Hematopoietic multipotent progenitor cell treated with erythropoietin and hydrocortisone succinate and interleukin-3 and kit ligand, for 4 days (in vitro differentiated cells): ENCODE measurements at places on chromosomes 1 and 21.

DNA sequence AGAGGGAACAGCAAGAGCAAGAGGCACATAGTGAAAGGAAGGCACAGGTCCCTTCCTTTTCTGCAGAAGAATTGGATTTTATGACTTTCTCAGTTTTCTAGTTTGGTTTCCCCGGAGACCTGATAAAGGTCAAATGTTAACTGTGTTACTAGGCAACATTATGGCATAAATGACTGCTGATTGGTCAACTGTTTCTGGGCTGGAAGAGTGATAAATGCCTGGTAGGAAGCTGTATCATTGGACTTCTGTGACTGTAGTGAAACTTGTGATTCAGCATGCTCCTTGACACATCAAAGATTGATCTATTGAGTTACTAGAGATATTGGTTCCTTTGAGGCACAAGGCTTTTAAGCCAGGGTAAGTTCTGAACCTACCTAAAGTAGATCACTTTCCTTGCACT is 55.7 kb downstream of the LRRC8C start:
- DNase-seq = no peak

DNA sequence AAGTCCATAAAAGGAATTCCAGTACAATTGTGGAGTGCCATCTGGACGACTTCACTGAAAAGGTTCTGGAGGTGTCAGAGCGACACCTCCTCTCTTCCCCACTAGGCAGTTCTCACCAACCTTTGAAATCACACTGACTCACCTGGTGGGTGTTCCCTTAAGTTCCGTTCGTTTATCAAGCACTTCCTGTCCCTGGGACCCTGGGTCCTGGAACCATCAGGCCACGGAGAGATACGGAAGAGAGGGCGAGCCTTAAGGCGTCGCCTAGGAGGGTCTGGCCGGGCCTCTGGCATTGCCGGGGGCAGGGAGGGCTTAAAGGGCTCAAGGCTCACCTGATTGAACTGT is 317 bp downstream of the SPAG17 start:
- DNase-seq = no peak

DNA sequence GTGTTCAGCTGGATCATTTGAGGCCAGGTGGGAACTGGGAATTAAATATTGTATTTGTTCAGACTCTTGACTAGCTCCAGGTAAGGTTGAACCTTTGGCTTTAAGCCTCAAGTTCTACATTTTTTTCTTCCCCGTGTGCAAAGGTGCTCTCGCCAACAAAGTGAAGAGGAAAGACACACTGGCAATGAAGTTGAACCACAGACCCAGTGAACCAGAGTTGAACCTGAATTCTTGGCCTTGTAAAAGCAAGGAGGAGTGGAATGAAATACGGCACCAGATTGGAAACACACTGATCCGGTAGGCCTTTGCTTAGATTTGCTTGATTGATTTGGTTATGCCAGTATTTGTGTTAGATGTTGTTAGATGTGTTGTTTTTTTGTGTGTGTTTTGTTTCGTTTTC is 25.5 kb upstream of the RCC1 start:
- no peak for DNase-seq

DNA sequence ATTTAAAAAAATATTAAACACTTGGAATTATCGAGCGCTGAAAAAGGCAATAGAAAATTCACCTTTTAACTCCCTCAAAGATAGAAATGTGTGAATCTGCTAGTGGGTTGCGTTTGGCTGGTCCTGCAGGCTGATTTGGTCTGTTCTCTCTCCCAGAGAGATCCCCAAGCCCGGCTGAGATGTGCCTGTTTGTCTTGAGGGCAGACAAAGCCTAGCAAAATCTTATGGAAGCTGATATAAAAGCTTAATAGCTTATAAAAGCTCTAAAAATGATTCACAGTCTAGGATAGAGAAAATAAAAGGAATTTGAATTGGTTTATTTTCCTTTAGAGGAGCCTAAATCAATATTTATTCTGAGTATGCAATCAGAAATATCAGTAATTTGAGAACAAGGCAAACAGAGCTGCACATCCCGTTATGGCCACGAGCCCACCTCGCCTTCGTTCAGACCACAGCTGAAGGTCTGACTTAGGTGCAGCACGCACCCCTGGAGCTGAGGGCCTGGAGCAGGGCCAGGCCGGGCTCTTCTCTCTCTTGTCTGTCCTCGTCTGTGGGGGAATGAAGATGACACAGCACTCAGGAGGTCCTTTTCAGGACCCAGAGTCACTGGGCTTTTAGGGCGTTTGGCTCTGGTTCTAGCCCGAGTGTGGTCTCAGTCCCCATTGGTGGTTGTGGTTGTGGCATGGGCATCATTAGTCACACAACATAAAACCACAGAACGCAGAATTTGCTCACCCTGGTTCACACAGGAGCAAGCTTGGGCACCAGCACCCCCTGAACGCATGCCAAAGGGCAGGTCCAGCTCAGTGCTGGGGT is 18.6 kb downstream of the PDE9A start:
- peak; percentile 24 for DNase-seq

DNA sequence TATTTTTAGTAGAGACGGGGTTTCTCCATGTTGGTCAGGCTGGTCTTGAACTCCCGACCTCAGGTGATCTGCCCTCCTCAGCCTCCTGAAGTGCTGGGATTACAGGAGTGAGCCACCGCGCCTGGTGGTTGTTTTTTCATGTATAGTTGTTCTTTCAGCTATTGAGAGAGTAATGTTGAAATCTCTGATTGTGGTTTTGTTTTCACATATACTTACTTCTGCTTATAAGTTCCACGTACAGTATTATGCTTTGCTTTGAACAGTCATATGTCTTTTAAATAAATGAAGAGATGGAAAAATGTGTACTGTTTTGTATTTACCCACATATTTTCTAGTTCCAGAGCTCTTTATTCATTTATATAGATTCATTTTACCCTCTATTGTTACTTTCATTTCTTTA is 44.5 kb downstream of the MARK1 start:
- peak; percentile 22 for DNase-seq

DNA sequence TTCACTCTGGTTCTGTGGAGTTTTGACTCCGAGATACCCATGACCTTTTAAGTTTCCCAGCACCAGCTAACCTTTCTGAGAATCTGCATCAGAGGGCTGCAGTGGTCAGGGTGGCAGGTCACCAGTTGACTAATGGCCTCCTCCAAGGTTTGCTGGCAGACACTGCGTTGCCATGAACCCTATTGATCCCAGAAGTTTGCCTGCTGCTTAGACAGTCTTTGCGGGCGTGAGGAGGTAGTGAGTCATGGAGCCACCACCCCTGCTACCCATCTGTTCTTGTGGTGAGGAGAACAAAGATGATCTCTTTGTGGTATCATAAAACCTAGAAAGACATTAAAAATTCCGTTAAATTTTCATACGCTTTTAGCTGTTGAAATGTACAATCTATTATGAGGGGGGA is 180.4 kb downstream of the FGGY start:
- peak; percentile 59 for DNase-seq

- DNase-seq = no peak
Measured at GRCh38 chr1:64538389-64538788, 68.5 kb downstream of the CACHD1 start.
